Amygdala (tissue), 56 donors: ENCODE measurements at places on chromosomes 4 and X.

- DNase-seq, result peak; percentile 4
Measured at GRCh38 chrX:130110379-130111219, at the start of gene ELF4. Gene ELF4 (minus strand): TSS chrX:130110497. CDS start chrX:130081330, 29,167 bp downstream.

- no peak for DNase-seq
Measured at GRCh38 chr4:1632109-1633104, 51.7 kb downstream of the FAM53A start.

DNA sequence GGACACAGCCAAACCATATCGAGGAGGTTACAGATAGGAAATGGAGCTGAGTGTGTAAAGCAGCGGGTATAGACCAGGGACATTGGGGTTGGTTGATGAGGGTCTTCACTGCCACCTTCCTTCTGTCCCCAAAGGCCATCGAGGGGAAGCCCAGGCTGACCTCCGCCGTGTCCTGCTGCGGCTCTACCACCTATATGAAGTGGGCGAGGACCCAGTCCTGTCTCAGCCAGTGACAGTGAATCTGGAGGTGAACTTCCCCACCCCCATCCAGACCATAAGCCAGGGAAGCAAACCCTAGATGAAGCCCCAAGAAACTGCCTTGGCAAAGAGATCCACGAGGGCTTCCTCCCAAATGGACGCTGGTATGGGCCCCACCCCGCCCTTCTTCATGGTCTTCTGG lies 23.2 kb upstream of the MRFAP1 start:
- DNase-seq, result no peak

DNA sequence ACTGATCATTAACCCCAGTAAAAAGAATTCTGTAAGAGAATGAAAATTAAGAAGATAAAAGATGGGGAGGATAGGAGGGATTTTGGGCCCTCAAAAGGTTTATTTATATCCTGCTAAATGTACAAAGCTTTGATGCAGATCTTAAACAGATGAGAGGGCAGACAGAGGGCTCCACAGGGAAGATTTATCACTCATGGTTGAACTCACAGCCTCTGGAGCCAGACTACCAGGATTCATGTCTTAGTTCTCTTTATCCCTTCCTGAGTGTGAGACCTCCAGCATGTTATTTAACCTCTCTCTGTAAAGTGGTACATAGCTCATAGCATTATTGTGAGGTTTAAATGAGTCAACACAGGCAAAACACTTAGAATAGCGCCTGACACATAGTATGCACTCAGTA lies 74.4 kb downstream of the SOWAHB start:
- no peak for DNase-seq

- DNase-seq, result no peak
Measured at GRCh38 chrX:63250253-63250868, 100.8 kb downstream of the SPIN4 start.

GRCh38 chr4:165542476-165542875 lies 163.7 kb downstream of the CPE start:
- DNase-seq, result no peak

- no peak for DNase-seq
Measured at GRCh38 chrX:10231461-10231860, 74.7 kb downstream of the CLCN4 start.

- no peak for DNase-seq
Measured at GRCh38 chr4:7281691-7282665, 89.6 kb downstream of the SORCS2 start.

DNA sequence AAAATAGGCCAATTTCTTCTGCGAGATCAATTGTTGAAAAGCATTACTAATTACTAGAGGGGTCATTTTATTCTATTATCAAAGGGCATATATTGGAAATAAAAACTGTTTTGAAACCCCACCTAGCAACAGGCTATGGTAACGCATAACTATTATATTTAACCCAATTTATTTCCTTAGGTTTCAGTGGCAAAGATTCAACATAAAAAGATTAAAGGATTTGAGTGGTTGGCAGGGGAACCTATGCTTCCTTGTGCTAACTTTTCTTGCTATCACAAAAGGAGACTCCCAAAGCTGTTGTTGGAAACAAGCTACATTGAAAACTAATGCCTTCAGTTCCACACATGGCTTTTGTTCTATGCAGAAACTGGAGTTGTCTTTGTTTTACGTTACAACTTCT lies 166.9 kb upstream of the KLF3 start:
- no peak for DNase-seq

GRCh38 chr4:120481756-120482155 lies 415.1 kb upstream of the MAD2L1 start:
- no peak for DNase-seq

DNA sequence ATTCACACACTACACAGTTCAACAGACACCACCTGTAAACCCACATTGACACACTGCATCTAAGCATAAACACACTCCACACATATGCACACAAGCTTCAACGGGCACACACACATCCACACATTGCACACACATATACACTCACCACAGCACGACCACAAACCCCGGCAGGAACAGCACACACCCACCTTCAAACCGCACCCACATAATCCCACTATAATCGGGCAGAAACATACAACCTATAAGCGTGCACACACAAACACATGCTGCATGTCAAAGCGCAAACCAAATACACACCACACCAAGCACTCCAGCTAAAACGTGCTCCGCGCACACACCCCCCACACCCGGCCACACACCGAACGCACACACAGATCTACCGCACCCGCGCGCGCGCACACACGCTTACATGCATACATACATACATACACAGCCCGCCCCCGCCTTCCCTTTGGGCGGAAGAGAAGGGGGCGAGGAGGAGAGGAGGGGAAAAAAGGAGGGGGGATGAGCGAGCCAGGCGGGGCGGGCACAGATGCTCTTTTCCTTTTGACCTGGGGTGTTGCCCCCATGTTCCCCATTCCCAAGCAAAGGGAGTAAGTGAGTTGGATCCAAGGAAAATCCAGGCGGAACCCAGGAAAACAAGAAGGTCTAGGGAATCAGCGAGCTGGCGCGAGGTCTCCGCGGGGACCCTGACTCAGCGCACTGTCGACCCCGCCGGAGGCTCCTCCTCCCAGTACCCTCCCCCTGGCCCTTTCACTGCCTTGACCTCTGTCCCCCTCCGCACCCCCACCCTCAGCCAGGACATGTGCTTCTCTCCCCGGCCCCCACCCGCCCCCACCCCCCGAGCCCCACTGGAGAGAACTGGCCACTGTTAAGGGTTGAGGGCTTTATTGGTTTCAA lies 9.9 kb downstream of the ARHGAP36 start:
- no peak for DNase-seq

GRCh38 chr4:11746734-11747133 lies 318.0 kb upstream of the HS3ST1 start:
- no peak for DNase-seq

DNA sequence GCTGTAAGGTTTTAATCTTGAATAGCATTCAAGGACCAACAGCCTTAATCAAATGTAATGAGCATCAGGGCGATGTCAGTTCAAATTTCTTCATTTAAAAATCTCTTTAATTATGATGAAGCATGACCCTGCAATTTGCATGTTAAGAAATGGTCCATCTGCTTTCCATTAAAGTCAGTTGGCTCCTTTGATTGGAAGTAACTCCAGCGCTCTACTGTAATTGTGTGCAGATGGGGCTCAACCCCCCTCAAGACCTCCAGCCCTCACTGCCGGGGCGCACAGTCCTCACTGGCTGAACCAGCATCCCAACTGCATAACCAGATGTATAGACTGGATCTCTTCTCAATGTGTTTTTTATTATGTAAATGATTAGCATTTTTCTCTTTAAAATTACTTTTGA lies 126.9 kb downstream of the VCX3B start:
- DNase-seq, result no peak

DNA sequence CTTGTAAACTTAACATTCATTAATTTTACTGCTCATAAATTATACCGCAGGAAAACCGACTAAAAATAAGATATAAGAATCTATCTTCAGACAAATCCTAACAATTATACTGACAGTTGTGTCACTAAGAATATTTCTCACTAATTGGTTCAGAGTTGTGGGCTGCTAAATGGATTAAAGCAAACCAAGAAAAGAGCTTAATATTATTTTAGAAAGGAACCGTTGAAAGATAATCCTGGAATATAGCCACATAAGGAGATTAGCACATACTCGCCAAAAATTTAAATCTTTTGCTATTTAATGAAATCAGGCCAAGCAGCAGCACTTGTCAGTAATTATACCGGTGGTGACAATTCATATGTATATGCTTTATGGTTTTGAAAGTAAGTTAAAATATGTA lies 132.8 kb downstream of the SLIT2 start:
- DNase-seq, result no peak

DNA sequence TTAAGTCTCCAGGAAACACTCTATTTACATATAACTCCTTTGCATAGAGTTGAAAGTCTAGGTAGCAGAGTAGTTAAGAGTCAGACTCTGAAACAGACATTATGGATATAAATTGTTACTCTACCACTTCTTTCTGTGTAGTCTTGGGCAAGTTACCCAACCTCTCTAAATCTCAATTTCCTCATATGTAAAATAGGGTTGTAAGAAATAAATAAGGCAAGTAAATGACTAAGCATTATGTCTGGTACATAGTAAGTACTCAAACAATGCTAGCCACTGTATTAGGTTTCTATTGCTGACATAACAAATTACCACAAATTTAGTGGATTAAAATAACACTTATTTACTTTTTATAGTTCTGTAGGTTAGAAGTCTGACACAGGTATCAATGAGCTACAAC lies 394.1 kb downstream of the PRDM5 start:
- DNase-seq, result no peak

DNA sequence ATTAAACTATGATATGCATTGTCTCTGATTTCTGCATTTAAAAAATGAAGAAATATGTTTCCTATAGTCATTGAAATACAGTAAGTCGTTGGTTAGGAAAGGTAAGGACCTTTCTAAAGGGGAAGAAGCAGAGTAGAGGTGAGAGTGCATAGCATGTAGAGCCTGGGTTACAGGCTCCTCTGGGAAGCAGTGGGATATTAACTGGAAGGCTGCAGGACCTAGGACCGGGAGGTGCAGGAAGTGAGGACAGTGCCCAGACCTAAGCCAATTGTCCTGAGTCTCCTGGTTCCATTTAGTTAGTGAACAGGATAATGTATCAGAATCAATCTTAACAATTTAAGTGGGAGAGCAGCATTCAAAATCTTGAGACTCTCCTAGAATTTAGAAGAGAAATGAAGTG lies 237.1 kb upstream of the NUDT6 start:
- no peak for DNase-seq

DNA sequence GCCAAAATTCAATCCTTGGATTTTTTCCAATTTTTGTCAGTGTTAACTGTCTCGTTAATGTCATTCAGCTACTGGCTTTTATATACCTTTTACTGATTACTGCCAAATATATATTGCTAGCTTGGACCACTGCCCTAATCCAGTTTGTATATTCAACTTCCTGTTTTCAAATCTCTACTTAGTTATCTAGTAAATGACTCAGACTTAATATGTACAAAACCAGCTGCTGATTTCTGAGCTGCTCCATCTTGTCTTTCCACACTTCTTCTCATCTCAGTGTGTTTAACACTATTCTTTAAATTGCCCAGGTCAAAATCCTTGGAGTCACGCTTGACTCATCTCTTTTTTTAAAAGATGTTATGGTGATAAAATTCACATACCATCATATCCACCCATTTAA lies 1196.7 kb downstream of the RAPGEF2 start:
- no peak for DNase-seq

DNA sequence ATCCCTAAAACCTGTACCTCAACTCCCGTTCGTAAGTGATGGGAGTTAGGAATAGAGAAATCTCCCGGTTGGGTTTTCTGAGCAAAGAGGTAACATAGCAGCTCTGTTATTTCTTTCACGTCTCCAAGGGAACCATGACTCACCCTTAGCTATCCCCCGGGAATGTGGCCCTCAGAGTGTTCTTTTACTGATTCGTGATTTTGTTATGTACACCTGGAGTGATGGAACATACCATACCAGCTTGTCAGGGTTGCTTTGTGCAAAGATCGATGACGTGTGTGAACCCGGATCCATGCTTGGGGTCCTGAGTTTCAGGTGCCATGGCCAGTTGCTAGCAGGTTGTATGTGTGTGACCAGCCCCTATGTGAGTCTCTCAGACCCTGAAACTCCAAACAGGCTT lies 52.6 kb downstream of the HPRT1 start:
- DNase-seq, result no peak

GRCh38 chrX:46333550-46333949 lies 211.7 kb downstream of the ZNF674 start:
- DNase-seq, result no peak

- DNase-seq, result no peak
Measured at GRCh38 chr4:53156896-53157295, 209.0 kb downstream of the SCFD2 start.

GRCh38 chr4:84529169-84529751 lies 30.2 kb upstream of the NKX6-1 start:
- DNase-seq, result no peak

- no peak for DNase-seq
Measured at GRCh38 chrX:38156838-38157237, 63.8 kb downstream of the SRPX start.

- DNase-seq, result no peak
Measured at GRCh38 chr4:58809948-58810347, 1699.8 kb upstream of the IGFBP7 start.

- no peak for DNase-seq
Measured at GRCh38 chr4:119103263-119103662, 32.4 kb upstream of the MYOZ2 start.

- no peak for DNase-seq
Measured at GRCh38 chr4:152246659-152247058, 289.2 kb downstream of the FBXW7 start.

DNA sequence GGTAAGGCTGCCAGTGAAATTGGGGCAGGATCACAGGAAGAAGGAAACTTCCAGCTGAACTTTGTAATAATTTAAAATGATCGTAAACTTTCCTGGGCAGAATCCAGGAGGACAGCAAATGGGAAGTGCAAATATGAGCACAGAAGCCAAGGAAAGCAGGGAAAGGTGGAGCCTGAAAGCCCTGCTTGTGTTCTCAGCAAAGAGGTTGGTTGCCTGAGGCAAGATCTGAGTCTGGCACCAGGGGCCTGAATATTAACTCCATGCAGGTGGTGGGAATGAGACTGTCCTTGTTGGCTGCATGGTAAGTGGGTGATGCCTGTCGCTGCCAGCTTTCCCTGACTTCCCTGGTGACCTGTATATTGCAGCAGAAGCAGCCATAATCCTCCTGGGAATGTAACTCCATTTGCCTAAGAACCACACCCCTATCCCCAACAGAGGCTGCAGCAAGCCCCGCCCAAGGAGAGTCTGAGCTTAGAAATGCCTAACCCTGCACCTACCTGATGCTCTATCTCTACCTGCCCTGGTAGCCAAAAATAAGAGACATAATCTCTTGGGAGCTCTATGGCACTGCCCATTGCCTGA lies 132.0 kb upstream of the HDX start:
- no peak for DNase-seq

DNA sequence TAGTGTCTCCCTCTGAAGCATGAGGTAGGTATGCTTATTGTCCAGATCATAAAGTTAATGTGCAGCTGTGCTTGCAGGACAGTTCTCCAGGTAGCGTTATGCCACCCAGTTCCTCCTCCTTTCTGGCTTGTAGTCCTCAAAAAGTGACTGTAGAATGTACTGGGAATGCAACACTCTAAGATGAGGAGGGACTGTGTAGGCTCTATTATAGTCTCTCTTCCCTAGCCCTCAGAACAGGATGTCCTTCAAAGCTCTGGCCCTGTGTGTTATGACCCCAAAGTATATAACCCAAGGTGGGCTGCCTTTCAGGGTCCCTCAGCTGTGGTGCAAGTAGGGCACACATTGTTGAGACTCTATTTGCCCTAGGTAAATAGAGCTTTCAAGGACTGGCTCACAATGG lies 20.8 kb upstream of the MANBA start:
- no peak for DNase-seq
